ENCODE measurements at places on chromosomes 16 and 17.

GRCh38 chr16:54654429-54654828, 276.2 kb upstream of the IRX5 start:
- DNase-seq: no peak

DNA sequence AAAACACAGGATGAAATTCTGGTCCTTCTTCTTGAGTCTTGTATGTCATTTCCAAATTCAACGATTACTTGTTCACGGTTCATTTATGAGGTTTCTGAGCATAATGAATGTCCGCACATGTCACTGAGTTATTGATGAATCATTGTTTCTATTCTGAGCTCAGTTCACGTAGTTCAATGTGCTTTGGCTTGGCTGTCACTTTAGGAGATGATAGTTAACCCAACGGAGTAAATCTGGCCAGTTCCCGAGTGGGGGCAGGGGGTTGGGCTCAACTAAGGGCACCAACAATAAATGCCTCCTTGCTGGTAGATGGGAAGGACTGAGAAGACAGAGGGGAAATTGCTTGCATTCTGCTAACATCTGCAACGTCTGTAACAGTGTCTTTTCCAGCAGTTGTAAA, 239.4 kb upstream of the HSBP1 start:
- DNase-seq: no peak

GRCh38 chr16:57590654-57591085, 37.8 kb upstream of the ADGRG1 start:
- DNase-seq: no peak

DNA sequence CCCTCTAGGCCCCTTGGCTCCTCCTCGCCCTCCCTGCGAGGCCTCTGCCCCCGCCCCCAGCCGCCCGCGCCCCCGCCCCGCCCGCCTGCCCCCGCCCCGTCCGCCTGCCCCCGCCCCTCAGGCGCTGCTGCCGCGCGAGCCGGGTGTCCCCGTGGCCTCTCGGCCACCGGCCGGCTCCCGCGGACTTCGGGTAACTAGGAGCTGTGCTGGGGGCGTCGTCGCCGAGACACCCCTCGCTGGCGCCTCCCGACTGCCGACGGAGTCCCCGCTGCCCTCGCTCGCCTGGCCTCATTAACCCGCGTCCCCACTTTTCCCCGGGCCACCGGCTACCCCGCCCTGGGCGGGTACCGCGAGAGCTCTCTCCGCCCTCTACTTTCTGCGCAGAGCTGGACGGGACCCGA, at the start of gene TLCD1:
TLCD1 (minus strand) TSS at position 8 of the 401 bp plus-strand sequence. CDS start 136 bp downstream, outside the sequence.
- DNase-seq: peak; percentile 84

DNA sequence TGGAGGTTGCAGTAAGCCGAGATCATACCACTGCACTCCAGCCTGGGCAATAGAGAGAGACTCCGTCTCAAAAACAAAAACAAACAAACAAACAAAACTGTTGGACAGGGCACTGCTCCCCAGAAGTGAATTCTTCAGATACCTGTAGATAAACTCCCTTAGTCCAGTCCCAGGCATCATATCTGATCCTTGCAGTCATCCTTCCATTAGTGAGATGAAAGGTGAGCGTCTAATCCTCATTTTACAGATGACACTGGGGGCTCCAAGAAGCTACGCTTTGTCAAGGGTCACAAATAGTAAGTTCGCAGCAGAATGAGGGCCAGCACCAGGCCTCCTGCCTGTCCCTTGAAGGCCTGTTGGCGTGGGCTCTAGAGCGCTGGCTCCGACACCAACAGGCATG, 102.0 kb downstream of the OR1D5 start:
- no peak for DNase-seq
